Heart right ventricle (tissue), 16 donors: ENCODE measurements at places on chromosomes 12 and 14. TPM values are rescaled to one million over a fixed set of nuclear protein-coding genes. Genes with fewer than 3 reads are reported as not detected.

DNA sequence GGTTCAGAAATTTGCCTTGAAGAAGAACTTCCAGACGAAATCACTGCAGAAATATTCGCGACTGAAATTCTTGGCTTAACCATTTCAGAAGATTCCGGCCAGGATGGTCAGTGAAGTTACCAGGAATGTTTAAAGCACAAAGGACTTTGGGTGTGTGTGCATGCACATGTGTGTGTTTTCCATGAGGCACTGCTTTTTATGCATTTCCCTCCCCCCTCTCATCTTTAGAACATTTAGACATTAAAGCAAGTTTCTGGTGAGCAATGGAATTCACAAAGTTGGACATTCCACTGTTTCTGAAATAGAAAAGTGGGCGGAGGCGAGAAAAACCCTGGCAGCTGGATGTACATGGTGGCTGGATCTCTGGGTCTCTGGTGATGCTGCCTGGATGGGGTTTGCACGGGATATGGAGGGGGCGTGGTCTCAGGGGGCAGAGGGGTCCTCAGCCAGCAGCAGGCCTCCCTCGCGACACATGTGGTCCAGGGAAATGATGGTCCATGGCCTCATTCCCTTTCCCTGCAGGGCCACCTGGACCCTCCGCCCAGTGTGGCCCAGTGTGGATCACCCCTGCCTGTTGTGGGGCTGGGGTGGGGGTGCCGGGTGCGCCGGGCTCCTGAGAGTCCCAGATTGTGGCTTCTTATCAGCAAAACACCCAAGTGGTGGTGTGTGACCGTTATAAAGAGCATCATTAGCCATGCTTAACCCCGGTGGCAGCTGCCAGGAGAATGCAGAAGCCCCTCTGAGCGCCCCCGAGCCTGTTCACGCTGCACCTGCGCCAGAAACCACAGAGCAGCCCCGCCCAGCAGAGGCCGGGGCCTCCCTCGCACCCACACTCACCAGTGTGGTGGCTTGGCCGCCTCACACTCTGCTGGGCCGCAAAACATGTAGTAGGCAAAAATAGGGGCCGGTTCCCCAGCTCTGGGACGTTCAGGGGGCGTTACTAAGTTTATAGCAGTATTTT, 17.8 kb upstream of the BCL7A start:
- no peaks in the 10 kb centered on the region for H3K36me3 ChIP-seq
- no peaks in the 10 kb centered on the region for H3K27me3 ChIP-seq
- no peak overlapping the region for H3K4me3 ChIP-seq
- peaks cover 9% of the 10 kb centered on the region for H3K4me1 ChIP-seq
- peak overlapping the region; percentile 31 for H3K27ac ChIP-seq

The MMP17 gene
- 1.0 TPM for total RNA-seq

DNA sequence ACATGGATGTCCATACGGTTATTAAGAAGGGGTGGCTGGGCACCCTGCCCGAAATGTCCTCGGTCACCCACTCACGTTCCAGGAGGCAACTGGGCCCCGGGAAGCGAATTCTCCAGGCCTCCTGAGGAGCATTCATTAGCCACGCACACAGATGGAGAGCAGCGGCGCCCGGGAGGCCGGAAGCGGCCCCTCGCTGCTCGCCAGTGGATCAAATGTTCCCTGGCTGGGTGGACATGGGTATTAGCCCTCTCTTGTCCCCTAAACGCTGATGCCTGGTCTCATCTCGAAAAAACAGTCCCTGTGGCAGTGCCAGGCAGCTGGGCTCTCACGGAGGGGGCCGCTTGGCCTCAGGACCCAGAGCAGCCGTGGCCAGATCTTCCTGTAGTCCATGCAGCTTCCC, 59.0 kb upstream of the DLK1 start:
- no peak overlapping the region for H3K27ac ChIP-seq
- H3K4me1 ChIP-seq = peaks cover 22% of the 10 kb centered on the region
- H3K36me3 ChIP-seq = no peaks in the 10 kb centered on the region

GRCh38 chr12:56957229-56958052, at the start of gene RDH16:
Gene RDH16, minus strand, starts transcription at chr12:56957608. Its CDS starts 146 bp downstream, at chr12:56957462.
- DNase-seq = no peak
- H3K27me3 ChIP-seq = no peaks in the 10 kb centered on the region
